ENCODE measurements at places on chromosomes 11 and 22.

- DNase-seq: no peak
These were observed 80.7 kb downstream of the MN1 start for GRCh38 chr22:27720860-27721259.

- DNase-seq: peak; percentile 75
These were observed 389 bp downstream of the MICALL1 start for GRCh38 chr22:37906364-37907008.

DNA sequence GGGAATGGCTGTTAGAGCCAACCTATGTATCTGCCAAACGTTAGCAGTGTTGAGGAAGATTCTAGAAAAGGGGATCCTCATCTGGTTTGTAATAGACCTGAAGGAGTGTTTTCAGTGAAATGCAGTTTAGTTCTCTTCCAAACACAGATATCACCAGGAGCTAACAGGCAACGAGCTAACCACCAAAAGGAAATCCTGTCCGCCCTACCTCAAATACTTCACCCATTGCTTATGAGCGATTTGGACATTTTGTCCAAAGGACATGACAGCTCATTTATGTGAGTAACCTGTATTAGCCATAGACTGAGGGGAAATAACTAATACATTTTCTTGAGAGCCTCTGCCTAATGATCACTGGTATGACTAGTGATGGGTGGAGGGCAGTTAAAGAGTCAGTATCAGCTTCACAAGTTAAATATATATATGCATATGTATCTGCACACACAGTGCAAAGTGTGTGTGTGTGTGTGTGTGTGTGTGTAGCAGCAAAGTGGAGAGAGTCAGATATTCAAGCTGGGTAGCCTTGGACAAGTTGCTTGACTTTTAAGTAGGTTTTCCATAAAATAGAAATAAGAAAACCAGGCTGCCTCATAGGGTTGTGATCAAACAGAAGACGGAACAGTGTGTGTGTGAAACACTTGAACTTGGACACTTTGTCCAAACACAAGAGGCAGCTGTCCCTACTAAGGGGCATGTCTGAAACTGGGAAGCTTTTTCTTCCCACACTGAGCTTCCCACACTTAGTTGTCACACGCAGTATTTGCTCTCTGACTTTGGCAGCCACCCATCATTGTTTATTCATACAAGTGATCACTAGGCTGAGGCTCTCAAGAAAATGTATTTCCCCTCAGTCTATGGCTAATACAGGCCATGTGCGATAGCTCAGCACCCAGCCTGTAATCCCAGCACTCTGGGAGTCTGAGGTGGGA is 940 bp upstream of the C11orf91 start:
- DNase-seq: no peak

DNA sequence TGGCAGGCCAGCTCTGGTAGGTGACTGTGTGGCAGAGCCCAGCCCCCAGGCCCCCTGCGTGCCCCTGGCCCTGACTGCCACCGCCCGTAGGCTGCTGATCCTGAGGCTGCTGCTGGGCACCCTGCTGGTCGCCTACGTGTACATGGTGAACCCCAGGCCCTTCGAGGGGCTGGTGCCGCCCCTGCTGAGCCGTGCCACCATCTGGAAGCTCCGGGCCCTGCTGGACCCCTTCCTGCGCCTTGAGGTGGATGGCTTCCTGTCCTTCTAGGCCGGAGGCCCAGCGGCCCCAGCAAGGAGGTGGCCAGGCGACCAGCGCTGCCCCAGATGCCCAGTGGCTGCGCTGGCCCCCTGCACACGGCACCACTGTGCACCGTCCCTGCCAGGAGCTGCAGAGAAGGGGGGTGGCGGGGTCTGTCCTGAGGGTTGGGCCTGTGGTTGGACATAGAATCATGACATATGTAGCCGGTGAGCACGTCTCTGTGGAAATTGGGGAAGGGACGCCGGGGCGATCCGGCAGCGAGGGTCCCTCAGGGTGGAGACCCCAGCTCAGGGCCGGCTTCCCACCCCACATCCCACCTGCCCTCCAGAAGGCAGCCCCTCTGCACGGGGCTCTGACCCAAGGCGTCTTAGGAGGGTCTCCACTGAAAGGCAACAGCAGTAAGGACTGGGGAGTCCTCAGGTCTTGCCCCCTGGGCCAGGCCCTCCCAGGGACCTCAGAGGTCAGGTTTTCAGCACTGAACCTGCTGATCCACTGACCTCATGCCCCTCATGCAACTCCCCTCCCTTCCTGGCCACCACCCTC is 185.4 kb downstream of the IGLL1 start:
- DNase-seq: no peak

DNA sequence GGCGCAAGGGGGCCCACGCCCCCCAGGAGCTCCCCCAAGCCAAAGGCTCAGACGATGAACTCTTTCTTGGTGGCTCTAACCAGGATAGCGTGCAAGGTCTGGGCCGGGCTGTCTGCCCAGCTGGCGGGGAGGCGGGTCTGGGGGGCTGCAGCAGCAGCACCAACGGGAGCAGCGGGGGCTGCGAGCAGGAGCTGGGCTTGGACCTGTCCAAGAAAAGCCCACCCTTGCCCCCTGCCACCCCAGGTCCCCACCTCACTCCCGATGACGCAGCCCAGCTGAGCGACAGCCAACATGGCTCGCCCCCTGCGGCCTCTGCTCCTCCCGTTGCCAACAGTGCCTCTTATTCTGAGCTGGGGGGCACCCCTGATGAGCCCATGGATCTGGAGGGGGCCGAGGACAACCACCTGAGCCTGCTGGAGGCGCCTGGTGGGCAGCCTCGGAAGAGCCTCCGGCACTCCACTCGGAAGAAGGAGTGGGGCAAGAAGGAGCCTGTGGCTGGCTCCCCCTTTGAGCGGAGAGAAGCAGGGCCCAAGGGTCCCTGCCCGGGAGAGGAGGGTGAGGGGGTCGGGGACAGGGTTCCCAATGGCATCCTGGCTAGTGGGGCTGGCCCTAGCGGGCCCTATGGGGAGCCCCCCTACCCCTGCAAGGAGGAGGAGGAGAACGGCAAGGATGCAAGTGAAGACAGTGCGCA is 21.6 kb upstream of the TMEM191C start:
- no peak for DNase-seq

DNA sequence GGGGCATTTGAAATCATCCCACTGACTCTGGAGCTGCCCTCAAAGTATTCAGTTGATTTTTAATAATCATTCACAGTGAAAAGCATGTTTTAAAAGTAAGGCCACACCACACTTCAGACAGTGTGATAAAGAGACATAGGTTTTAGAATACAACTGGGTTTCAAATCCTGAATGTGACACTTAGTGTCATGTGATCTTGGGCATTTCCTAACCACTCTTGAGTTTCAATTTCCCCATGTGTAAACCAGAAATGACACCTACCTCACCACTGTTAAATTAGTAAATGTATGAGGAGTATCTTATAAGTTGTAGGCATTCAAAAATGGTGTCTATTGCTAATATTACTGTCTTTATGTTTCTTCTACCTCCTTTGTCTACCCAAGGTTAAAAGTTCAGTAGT is 5.4 kb downstream of the TMEM123 start:
- no peak for DNase-seq

- no peak for DNase-seq
These were observed 27.7 kb downstream of the DDI1 start for GRCh38 chr11:104064034-104064630.

- no peak for DNase-seq
These were observed 10.4 kb upstream of the ZNF74 start for GRCh38 chr22:20383538-20383937.

- DNase-seq: no peak
These were observed 83.3 kb downstream of the SGSM3 start for GRCh38 chr22:40453671-40454070.

- DNase-seq: no peak
These were observed 21.1 kb upstream of the RDX start for GRCh38 chr11:110317516-110317932.

DNA sequence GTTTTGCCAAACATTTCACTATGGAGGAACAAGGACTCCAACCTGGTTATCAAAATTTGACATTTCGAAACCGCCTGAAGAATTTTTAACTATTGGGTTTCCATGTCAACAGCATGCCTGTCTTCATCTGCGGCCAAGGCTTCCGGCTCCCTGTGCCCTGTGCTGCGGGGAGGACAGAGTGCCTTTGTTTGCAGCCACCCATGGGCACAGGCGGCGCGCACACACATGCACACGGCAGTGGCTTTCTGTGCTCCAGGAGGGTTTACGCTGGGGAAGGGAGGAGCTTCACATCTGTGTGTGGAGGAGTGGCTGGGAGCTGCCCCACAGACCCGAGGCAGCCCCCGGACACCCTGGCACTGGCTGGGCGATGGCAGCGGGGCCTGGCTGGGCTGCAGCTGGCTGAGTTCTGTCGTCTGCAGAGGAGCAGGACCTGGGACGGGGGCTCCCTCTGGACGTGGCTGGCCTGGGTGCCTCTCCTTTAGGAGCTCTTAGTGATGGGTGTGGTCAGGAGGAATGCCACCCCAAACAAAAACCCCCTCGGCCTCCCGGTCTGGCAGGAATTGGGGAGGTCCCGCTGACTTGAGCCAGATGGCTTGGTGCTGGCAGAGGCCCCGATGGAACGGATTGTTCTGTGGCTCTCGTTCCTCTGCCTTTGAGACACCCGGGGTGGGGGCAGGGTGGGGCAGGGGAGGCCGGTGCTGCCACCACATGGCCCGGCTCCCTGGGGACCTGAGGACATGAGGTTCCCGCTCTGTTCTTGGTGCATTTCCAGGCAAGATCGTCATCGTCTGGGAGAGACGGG is 1290.9 kb downstream of the BRD1 start:
- DNase-seq: no peak

GRCh38 chr11:26073646-26074045 is 258.3 kb upstream of the ANO3 start:
- DNase-seq: no peak

GRCh38 chr11:69430566-69430965 is 50.9 kb upstream of the LINC01488 start:
- no peak for DNase-seq

- no peak for DNase-seq
These were observed 70.7 kb downstream of the FLI1 start for GRCh38 chr11:128764424-128765095.

- DNase-seq: no peak
These were observed 59.6 kb downstream of the PISD start for GRCh38 chr22:31602259-31602952.

DNA sequence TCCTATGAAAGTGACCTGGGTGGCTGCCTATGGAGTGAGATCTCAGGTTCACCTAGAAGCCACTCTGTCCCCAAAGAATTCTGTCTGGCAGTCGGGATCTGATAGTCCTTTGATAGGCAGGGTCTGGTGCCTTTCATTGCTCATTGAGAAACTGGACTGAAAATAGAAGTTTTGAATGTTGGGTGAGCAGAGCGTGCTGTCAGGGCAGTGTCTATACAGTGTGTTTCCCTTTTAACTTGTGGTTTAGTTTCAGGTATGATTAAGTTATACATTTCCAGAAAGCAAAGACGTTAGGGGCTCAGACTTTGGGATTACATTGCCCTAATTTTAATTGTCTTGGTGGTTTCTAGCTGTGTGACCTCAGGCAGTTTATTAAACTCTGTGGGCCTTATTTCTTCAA is 111.3 kb upstream of the PAX6 start:
- no peak for DNase-seq

DNA sequence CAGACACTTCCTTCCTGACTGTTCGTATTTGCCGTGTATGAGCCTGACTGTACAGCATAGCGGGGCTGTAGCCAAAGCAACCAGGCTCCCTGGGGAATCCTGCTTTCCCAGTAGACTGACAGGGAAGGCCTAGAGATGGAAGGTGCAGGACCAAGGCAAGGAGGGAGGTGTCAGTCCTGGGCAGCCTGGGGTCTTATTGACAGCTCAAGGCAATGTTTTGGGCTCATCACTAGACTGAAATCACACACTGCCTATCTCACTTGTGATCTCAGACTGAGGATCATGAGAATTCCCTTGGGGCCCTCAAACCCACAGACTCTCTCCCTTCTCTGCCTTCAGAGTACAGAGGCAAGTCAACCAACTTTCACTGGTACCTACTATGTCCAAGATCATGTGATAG is 346.8 kb upstream of the NARS2 start:
- DNase-seq: no peak

DNA sequence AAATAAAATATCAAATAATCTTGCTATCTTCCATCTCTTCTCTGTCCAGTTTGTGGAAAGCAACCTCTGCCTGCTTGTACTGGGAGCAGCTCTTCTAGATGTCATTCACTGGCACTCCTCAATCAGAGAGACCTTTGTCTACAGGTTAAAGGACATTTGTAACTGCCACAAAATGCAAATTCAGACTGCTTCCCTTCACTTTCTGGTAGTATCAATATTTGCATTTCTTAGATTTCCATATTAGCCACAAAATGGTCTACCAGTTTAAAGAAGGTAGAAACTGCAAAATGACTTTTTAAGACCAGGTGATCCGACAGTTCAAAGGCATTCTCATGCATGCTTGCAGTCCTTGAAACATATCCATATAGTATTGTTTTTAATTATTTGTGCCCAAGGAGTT is 51.7 kb upstream of the RCN1 start:
- DNase-seq: no peak

DNA sequence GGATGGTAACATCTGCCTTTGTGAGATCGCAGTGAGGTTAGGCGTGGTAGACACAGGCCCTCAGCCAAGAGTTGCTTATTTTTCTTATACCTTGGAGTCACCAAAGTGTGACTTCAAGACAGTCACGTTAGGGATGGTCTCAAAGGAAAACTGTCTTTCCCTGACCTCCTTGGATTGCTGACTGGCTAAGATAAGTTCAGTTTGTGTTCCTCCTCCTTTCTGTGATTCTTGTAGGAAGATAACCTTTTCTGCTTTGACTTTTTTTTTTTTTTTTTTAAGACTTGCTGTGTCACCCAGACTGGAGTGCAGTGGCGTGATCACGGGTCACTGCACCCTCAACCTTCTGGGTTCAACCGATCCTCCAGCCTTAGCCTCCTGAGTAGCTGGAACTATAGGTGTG is 23.1 kb downstream of the TAB1 start:
- DNase-seq: no peak

DNA sequence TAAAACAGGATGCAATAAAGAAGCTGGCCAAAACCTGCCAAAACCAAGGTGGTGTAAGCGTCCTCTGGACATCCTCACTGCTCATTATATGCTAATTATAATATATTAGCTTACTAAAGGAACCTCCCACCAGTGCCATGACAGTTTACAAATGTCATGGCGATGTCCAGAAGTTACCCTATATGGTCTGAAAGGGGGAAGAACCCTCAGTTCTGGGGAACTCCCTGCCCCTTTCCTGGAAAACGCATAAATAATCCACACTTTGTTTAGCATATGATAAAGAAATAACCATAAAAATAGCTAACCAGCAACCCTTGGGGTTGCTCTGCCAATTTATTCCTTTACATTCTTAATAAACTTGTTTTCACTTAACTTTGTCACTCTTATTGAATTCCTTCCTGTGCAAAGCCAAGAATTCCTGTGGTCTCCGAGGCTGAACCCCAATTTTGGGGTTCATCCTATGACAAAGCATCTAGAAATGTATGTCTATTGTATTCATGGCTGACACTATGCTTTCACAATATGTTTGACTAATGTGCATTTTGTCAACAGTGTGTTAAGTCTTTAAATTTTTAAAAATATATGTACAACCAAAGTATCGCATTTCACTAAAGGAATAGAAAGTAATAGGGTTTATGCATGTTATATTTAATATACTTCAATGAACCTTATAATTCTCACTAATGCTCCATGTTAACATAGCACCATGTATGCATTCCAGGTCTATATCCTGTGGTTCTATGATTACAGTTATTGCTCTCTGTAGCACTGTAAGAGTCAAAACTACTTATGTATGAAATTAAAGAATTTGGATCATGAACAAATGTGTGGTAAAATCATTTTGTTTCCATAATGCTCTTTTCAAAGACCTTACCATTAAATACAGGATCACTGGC is 25.1 kb downstream of the LGR4 start:
- DNase-seq: no peak

All from GM13977 (cell line).